ENCODE measurements at places on chromosomes 1 and 21. TPM values are rescaled to one million over a fixed set of nuclear protein-coding genes. Genes with fewer than 3 reads are reported as not detected.
A peak's percentile ranks its signal among the peaks of the same experiment; 100 is the strongest.

ACTN2 gene
- not detected for total RNA-seq

FAM76A gene
- 11.9 TPM for total RNA-seq

DNA sequence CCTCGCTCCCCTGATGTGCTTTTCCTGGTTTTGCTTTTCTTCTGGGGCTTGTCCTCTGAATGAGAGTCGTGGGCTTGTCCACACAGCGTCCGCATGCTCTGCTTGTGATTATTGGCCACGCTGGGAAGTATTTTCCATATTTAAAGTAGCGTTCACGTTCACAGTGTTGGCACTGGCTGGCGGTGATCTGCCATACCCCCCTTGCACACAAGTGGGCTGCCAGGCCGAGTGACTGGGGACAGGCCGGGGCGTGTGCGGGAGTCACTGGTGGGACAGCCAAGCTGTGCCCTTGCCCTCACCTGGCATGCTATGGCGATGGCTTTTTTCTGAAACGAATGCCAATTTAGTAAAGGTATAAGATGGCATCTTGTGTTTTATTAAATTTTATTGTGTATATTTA, 32.8 kb downstream of the SLC37A1 start:
- no peaks in the 10 kb centered on the region for H3K4me1 ChIP-seq
- peak; percentile 33 for DNase-seq

DNA sequence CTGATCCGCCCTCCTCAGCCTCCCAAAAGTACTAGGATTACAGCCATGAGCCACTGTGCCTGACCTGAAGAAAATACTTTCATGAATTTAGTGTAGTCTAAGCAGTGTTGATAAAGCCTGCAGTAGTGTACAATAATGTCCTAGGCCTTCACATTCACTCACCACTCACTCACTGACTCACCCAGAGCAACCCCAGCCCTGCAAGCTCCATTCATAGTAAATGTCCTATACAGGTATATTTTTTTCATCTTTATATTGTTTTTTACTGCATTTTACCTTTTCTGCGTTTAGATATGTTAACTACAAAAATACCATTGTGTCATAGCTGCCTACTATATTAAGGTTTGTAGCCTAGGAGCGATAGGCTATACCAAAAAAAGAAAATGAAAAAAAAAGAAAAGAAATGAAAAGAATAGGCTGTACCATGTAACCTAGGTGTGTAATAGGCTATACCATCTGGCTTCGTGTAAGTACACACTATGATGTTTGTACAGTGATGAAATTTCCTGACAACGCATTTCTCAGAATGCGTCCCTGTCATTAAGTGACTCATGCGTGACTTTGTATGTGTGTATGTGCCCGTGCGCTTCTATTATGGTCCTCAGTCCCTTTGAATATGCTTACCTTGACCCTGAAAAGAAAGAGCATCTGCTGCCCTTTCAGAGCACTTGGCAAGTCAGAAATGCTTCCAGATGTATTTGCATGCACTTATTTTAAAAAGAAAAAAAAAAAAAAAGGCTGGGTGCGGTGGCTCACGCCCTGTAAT, 9.2 kb upstream of the SLAMF8 start:
- no peaks in the 10 kb centered on the region for H3K27me3 ChIP-seq
- DNase-seq = no peak
- H3K4me1 ChIP-seq = no peaks in the 10 kb centered on the region
- H3K4me3 ChIP-seq = no peak overlapping the region
- H3K27ac ChIP-seq = no peak overlapping the region

All from sigmoid colon (tissue), 7 donors.